Keratinocyte (primary cell): ENCODE measurements at places on chromosomes 12 and 14.

- DNase-seq: no peak
These were observed 48.7 kb downstream of the CCDC88C start for GRCh38 chr14:91368776-91369416.

DNA sequence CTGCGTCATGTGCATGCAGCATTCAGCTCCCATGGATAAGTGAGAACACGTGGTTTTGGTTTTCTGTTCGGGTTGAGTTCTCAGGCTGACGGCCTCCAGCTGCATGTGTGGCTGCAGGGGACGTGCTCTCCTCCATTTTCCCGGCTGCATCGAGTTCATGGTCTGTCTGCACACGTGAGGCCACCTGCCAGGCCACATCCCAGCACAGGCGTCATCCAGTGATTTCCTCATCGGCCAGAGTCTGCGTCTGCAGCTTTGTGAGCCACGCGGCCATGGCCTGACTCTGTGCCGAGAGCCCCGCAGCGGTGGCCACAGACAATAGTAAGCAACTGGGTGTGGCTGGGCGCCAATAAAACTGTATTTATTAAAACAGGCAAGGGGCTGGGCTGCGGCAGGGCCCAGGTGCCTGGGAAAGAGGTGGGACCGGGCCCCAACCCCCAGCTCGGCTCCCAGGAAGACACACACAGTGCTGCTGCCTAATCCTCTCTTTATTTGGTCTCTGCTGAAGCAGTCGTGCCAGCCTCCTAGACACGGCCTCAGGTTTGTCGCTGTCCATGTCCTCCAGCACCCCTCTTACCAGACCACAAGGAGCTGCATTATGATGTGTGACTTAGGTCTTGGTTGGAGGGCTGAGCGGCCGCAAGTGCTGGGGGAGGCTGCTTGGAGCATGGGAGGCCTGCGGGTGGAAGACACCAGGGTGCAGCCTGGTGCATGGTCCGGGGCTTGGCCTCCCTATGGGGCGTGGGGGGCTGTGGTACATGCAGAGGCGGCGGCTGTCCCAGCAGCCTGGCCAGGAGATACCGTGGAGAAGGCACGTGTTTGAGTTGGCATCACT is 52.0 kb downstream of the NOC4L start:
- DNase-seq: no peak

- no peak for DNase-seq
These were observed 7.6 kb downstream of the EVL start for GRCh38 chr14:100072783-100073346.

DNA sequence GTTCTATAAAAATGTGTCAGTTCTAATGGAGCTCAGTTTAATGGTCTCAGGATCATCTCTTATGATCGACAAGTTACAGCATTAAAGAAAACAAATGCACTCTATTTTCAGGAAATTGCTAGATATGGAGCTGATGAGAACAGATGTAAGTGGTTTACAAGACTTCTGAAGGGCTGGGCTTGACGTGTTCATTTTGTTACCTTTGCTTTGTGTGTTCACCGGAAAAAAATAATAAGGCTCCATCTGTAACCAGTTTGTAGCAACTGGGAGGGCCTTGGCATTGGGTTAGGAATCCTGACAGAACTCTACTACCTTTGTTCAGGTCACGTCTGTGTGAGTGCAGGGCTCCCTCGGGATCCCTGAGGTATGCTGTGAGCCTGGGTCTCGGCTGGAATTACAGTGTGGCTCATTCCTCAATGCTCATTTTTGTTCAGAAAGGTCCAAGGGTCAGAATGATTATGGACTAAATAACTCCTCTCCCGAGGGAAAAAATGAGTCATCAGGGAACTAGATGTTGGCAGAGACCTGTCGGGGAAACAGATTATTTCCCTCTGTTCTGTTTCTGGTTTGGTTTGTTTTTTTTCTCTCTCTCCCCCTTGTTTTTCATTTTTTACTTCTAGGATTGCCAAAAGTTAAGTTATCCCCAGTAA is 158.0 kb downstream of the SLC5A8 start:
- peak; percentile 9 for DNase-seq

GRCh38 chr12:11650286-11651281 is 1.1 kb downstream of the ETV6 start:
- no peak for DNase-seq

DNA sequence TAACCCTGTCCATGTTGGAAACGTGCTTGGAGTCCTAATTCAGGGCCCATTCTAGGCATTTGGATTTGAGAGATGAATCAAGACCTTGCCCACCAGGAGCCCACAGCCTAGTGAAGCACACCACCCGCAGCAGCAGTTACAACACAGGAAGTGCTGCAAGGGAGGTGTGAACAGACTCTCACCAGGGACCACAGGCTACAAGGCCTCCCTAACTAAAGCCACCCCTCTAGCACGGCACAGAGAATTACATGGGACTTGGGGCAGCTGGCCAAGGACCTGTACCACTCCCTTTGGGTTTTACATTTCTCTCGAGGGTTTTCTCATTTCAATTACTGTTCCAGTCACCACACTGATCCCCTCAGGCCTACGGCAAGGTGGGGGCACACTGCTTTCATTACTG is 49.5 kb upstream of the FOXN3 start:
- DNase-seq: no peak

DNA sequence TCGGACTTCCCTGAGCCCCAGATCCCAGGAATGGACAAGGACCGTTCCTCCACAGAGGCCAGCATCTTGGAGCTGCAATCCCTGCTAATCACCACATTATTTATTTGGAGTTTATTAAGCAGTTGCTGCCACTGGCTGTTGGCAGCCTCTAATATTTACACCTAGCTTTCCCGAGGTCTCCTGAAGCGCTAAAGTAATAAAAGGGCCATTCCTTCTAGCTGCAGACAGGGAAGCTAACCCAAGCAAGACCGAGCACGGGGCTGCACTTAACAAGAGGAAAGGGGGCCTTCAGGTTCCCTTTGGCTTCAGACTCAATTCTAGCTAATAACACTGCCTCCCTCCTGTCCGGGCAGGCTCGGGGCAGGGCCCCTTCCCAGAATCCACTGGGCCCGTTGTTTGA is 63.7 kb downstream of the BCL11B start:
- DNase-seq: no peak

GRCh38 chr14:60225265-60225664 is 23.8 kb upstream of the PPM1A start:
- no peak for DNase-seq

DNA sequence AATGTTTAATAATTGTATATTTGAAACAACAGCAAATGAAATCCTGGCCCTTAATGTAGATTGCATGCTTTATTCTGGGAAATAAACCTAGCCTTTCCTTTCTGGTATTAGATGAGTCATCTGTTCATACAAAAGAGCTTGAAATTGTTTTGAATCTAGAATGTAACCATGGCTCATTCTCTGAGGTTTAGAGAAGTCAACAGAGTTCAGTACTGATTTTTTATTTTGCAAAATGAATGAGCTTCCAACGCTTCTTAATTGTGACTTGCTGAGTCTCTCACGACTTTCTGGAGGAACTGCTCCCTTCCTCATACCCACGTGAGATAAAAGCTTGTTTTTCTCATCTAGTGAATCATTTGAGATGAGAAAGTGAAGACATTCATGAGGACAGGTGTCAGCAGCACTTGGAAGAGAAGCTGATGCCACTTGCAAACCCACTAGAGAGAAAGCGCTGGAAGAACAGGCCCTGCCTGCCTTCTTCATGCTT is 509.6 kb downstream of the VRK1 start:
- no peak for DNase-seq

- DNase-seq: no peak
These were observed 62.0 kb downstream of the PLEKHG7 start for GRCh38 chr12:92764831-92765230.
